ENCODE measurements at places on chromosomes 7 and 10.

- no peak for DNase-seq
Measured at GRCh38 chr10:3411044-3411443, 238.5 kb upstream of the PITRM1 start.

- DNase-seq: no peak
Measured at GRCh38 chr10:34574353-34574934, 240.7 kb downstream of the PARD3 start.

DNA sequence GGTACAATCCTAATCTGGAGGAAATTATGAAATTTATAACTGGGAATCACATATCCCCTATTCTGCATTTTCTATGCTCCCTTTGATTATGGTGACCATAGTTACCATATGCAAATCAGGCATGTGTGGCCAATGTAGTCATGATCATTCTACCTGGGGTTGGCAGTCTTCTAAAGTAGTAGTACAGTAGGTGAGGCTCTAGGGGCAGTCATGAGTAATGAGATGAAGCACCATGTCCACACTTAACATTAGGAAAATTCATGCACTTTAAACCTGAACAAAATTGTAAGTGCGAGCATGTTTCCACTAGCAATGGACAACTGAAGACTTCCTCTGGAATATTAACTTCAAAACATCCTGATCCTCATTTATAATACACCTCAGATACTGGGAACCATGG lies 545.9 kb downstream of the SUGCT start:
- no peak for DNase-seq

GRCh38 chr10:11560076-11560709 lies 51.3 kb downstream of the USP6NL start:
- DNase-seq: no peak

DNA sequence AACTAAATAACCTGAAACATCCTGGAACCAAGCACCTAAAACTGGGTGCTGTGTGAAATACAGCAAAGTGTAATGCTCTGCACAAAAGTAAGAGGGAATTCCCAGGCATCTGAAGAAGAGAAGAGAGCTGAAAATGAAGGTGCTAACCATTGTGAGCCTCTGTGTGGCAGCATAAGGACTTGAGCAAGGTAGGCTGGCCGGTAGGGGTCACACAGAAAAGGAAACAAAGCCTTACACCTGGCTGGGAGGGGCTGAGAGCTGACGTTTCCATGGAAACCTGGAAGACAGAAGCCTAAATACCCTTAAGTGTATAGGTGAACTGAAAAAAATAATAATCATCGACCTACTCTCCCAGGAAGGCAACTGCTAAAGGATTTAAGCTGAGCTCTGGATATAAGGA lies 48.6 kb downstream of the CUL1 start:
- DNase-seq: no peak

DNA sequence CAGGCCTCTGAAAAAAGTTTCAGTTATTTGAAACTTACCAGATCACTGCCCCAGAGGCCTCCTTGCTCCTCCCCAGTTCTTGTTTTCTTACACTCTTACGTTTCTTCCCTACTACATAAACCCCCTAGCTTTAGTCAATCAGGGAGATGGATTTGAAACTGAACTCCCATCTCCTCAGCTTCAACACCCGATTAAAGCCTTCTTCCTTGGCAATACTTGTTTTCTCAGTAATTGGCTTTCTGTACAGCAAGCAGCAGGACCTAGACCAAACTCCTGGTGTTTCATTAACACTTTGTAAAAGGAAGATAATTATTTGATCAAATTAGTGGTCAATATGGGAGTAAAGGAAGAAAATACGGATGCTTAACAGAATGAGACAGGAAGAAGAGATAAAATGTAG lies 870.4 kb downstream of the PCDH15 start:
- DNase-seq: no peak

DNA sequence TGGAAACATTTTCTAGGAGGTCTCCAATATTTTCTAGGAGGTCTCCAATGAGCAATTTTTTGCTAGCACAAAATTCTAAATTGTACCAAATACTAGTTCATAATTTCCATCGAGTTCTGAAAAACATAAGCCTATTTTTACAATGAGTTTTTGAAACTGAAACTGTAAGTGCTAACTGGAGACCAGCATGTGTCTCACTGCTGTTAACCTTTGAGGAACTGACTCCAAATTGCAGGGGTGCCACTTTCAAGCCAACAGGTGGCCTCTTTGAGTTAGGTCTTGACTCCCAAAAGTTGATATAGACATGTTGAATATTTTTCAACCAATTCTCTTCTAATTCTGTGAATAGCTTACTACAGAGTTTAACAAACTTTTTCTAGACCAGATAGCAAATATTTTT lies 58.8 kb downstream of the CAV1 start:
- no peak for DNase-seq

DNA sequence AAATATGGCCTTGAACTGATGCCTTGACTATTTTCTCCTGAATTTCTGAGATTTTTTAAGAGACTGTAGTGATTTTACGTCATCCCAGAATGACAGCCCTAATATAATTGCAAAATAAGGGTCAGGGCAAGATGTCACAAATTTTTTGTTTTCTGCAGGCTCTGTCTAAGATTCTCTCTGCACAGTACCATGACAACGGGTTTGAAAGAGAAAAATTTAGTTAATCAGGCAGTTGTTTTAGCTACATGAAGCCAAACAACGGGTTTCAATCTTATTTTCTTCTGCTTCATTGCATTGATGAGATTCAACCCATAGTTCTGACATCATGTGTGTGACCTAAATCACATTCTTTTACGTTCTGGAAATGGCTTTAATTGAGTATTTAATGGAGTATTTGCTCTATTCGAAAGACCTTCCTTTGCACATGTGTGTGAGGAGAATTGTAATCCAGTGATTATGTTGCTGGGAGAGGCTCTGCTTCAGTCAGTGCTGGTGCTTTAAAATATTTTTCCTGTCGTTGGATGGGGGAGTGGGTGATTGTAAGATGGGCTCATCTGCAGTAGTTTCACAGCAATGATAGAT lies 118.0 kb upstream of the RHOBTB1 start:
- no peak for DNase-seq

DNA sequence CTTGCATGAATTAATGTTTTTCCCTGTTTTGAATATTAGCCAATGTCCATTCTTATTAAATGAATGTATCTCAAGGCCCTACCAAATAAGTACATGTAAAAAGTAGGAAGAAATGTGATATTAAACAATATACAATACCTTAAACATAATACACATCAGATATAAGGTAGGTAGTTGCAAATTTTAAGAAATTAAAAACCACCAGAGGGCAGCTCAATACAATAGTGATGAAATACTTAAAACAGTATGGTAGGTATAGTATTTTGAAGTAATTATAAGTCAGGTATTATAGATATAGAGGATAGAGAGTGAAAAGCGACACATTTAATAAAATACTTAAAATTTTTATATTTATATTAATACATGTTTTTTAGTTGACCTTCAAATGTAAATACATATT lies 43.6 kb upstream of the CDK14 start:
- DNase-seq: no peak

DNA sequence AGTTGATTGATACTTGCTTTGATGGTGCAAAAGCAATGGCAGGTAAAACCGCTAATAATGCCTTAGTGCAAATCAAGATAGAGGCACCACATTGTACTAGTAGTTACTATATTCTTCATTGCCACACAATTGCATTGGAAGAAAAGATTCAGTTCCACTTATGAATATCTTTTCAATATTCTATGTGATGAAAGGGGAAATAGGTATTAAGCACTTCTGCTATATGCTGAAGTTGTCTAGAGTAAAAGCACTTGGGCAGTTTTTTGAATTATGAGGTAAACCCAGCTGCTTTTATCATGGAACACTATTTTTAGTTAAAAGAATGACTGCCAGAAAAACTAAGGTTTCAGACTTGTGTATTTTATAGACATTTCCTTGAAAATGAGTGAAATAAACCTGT lies 15.5 kb downstream of the ENTPD7 start:
- no peak for DNase-seq

- no peak for DNase-seq
Measured at GRCh38 chr10:78749898-78750297, 318.9 kb upstream of the ZMIZ1 start.

- no peak for DNase-seq
Measured at GRCh38 chr10:59913547-59914237, 7.3 kb upstream of the CCDC6 start.

- DNase-seq: no peak
Measured at GRCh38 chr7:42453931-42454361, 216.9 kb upstream of the GLI3 start.

DNA sequence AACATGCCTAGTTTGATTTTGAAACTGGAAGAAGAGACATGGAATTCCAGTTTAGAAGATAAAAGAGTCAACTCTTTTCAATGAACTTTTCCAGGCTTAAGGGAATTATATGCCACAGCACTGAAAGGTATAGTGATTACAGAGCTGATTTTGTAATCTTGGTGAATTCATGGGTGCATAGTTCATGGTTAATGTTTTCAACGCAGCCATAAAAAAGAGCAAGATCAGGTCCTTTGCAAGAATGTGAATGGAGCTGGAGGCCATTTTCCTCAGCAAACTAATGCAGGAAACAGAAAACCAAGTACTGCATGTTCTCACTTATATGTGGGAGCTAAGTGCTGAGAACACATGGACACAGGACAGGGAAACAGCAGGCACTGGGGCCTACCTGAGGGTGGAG lies 94.2 kb downstream of the CUBN start:
- DNase-seq: no peak

GRCh38 chr10:113519681-113520115 lies 33.2 kb upstream of the HABP2 start:
- DNase-seq: no peak

GRCh38 chr10:31822150-31822549 lies 106.5 kb downstream of the ARHGAP12 start:
- DNase-seq: no peak

DNA sequence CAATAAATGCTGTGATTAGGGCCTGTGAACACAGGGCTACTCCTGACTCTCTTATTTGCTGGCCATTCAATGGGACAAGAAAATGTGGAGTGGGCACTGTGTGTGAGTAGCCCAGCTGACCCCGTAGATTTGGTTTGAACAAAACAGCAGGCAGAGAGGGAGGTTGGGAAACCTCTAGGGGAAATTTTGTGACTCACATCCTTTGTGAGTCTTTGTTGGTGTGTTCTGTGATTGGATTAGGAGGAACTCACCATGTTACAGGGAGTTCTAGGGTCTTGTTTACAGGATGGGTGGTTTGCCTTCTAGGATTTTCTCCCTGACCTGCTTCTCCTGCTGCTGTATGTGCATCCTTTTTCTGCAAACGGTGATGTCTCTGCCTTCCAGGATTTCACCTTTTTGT lies 128.3 kb upstream of the MKI67 start:
- DNase-seq: no peak

- no peak for DNase-seq
Measured at GRCh38 chr7:139560678-139561077, 37.2 kb downstream of the CLEC2L start.

DNA sequence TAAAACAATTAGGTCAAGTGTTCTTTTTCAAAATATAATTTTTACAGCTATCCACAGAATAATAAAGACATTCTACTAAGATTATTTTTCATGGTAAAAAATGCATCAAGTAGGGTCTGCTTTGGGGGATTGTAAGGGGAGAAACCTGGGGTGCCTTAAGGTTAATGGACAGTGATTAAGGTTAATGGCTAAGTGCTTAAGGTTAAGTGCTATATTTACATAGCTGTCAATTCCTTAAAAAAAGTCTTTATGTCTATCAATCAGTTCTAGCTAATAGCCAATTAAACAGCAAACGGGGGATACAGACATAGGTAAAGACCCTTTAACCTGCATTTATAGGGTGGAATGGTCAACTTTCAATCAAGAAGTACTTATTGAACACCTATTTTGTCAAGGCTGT lies 284.5 kb upstream of the SEMA3A start:
- no peak for DNase-seq

- no peak for DNase-seq
Measured at GRCh38 chr10:86540016-86540415, 18.4 kb upstream of the WAPL start.

DNA sequence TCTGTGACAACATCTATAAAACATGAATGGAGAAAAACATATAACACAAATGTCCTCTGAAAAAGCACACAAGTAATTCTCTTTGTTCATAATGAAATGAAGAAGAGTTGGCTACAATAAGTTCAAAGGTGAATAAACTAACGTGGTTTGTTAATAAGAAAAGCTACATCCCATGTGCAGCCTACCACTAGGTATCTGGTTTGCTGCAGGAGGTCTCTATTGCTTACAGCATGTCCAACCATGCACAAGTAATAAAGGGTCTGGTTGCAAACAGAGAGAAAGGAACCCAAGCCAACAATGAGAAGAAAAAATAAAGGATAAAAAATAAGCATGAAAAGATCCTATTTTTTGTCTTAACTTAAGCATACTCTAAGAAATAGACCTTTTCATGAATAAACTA lies 139.2 kb downstream of the CHCHD3 start:
- no peak for DNase-seq
